ENCODE measurements at places on chromosomes 6 and 20.
A peak's percentile ranks its signal among the peaks of the same experiment; 100 is the strongest.

DNA sequence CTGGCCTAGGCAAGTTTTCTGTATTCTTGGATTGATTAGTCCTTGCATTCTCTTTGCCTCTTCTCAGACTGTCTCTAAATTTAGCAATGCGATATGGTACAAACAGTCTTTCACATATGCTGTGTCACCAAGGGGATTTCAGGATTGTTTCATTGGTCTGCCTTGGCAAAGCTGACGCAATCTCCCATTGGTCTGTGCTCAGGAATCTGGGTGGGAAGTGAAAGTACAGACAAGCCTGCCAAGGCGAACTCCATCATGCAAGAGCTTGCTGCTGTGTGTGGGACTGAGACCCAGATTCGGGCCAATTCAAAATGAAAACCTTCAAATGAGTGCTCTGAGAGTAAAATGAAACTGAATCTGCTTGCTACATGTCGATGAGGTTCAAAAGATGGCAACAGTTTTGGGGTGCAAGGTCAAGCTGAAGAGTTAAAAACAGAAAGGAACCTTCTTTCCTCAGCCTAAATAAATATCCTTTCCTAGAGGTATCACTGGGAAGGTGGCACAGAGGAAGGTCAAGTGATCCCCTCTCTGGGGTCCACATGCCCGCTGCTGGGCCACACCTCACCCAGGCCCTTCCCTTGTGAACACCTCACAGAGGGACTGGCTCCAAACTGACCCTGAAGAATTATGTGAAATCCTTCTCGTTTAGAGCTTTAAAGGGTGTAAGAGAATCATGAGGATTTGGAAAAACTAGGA lies 198.8 kb upstream of the PREP start:
- no peak for DNase-seq

- DNase-seq = no peak
Measured at GRCh38 chr6:170227996-170228945, 62.6 kb downstream of the DLL1 start.

DNA sequence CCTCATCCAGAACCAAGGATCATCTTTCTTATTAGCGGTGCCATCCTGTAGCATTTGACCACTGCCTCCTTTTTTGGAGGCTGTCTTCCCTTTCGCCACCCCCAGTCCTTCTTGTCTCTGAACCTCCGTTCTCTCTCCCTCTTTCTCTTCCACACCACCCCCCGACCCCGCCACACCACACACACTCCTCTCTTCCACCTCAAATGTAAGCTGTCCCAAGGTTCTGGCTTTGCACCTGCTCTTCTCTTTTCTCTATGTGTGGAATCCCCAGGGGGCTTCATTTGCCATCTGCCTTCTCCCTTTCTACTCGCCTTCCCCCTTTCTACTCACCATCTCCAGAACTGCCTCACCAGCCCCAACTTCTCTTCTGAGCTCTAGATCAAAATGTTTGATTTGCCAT lies 111.3 kb upstream of the CDYL start:
- DNase-seq = no peak

DNA sequence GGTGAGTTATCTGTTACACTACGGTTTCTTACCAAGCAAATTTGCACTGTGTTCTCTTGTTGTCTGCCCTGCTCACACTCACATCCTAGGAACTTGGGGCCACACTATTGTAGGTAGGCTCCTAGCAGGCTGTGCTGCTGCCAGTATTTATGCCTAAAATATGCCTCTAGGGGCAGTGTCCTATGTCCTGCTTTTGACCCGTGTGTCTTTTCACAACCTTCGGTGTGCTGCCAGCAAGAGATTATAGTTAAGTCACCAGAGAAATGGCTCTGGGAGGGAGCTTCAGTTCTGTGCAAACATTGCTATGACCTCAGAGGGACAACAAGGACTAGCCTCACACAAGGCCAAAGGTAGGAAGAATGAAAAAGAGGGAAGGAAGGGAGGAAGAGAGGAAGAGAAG lies 8.9 kb upstream of the TAAR5 start:
- no peak for DNase-seq

DNA sequence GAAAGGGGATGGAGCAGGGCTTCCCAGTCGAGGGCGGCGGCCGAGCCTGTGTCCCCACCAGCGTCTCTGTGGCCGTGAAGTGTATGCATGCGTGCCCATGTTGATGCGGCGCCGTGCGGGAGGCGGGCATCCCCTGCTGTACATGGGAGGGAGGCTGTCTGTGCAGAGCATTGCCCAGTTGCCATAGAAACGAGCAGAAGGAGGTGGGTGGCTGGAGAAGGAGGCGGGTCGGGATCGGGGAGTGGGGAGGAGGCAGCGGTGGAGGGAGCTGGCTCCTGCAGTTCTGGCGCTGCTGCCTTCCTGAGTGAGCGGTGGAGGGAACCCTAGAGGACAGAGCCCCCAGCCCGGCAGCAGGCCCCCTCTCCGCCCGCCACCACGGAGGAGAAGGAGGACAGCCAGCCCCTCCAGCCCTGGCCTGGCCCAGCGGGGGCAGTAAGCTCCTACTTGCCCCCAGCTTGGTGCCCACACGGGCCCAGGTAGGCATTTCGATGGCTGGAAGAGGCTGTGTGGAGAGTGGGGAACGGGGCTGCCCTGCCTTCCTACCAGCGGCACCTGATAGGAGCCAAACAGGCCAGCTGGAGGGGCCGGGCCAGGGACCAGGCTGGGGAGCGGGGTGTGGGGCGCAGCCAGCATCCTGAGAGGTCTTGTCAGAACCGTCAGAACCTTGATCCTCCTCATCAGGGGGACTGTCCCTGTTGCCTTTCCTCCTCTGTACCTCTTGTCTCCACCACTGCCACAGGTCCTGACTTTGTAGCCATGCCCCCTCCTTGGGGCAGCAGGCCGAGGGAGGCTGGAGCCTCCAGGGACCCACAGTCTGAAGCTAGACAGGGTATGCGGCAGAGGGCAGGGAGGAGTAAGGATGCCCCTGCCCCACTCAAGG lies 41.3 kb downstream of the SPDEF start:
- no peak for DNase-seq

DNA sequence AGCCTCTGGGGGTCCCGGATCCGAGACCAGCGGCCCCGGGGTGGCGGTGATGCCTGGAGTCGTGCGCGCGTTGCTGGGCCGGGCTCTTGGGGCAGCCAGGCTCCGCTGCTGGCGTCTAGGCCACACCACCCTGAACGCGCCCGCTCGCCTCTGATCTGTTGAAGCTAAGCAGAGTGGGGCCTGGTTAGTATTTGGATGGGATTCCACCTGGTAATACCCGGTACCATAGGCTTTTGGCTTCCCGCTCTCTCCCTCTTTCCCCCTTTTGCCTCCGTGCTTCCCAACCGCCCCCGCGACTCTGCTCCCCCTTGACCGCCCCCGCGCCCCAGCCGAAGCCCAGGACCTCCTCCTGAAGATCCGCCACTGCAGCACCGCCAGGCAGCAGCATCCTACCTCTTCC lies 1383.5 kb upstream of the DEFB115 start:
- DNase-seq = no peak

- DNase-seq = no peak
Measured at GRCh38 chr6:10425975-10426780, 11.3 kb upstream of the TFAP2A start.

DNA sequence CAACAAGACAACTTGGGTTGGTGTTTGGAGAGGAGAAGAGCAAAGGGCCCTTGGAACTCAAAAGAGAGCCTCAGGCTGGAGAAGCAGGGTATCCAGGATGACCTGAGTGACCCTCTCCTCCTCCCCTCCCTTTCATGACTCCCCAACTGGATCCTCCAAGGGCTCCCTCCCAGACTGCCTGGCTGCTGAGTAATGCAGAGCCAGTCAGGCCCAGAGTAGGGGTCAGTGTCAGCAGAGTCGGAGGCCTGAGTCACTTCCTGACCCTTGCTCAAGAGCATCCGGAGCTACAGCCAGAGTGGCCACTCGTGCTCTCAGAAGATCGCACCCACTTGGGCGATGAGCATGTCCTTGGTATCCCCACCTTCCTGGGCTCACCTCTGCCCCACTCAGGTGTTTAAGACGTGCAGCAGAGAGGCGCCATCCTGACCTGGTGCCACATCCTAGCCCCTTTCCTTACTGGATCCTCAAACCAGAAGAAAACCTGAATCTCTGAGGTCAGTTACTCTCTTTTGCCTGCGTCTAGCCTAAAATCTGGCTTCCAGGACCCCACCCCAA lies 2.8 kb upstream of the MAPK13 start:
- no peak for DNase-seq

DNA sequence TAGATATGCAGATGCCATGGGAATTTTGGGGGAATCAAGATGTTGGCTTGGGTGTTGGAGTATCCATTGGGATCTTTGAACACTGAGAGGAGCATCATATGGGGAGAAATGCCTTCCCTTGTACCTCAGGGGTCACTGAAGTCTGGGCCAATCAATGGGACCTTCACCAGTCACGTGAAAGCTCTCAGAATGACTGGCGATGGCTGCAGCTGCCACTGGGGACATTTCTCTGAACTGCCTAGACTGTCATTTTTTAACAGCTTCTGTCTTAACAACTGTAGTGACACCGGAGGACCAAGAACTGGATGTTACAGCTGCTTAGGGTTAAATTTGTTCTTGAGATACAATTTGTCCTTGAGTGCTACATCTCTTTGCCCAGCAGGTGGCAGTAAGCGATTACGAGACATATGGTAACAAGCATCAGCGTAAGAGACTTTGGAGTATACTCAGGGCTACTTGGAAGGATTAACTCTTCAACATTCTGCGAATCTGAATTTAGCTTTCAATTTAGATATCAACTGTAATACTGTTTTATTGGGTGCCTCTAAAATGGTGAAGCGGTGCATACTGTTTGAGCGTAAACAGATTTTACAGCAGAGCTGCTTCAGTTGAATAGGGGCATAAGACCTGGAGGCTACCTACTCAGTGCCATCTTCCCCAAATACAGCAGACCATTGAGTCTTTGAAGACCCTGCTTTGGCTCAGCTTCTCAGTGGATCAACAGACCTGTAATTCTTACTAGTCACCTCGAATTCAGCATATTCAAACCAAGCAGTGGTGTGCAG lies 36.0 kb downstream of the CCN2 start:
- no peak for DNase-seq

DNA sequence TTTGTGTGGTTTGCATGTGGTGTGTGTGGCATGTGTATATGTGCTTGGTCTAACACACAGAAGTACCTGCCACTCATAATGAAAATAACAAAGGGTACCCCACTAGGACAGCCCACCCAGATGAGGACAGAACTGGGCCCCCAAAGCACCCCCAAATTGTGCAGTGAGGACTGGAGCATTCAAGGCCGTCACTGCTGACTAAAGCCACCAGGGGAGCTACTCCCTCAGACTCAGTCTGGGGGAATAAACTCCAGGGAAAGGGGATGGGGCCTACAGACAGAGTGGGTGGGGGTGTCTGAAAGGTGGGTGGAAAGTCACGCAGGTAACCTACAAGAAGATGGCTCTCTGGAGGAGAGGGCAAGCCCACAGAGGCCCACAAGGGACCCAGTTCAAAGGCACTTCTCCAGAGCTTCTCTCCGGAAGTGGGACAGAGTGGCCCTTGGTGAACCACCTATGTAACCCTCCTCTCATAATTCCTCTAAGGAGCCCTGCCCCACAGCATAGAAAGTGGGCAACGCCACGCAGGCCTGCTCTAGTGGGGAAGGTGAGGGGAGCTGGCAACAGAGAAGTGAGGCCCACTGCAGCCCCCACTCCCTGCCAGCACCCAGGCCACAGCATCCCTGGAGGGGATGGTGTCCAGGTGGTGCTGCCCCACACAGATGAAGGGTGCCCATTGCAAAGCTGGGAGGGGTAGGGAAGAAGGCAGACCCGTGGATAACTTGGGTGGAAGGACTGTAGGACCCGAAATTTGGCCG lies 122.8 kb upstream of the MAFB start:
- no peak for DNase-seq

GRCh38 chr6:53731866-53732636 lies 62.8 kb upstream of the LRRC1 start:
- no peak for DNase-seq

DNA sequence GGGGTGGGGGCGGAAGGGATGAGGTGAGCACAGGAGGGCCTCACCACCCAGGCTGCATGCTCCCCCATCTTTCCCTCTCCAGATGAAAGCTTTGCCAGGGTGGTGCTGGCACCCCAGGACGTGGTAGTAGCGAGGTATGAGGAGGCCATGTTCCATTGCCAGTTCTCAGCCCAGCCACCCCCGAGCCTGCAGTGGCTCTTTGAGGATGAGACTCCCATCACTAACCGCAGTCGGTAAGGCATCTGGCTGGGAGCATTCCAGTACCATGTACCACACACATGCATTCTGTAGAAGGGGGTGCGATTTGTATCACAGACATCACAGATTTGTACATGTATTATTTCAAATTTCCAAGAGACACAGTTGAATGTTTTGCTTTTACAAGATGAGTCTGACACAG lies 40.6 kb upstream of the SRF start:
- DNase-seq = no peak

- no peak for DNase-seq
Measured at GRCh38 chr6:138331984-138332383, 45.7 kb upstream of the SMIM28 start.

GRCh38 chr6:27752038-27752885 lies 159.9 kb downstream of the OR2B2 start:
- DNase-seq = peak; percentile 14

DNA sequence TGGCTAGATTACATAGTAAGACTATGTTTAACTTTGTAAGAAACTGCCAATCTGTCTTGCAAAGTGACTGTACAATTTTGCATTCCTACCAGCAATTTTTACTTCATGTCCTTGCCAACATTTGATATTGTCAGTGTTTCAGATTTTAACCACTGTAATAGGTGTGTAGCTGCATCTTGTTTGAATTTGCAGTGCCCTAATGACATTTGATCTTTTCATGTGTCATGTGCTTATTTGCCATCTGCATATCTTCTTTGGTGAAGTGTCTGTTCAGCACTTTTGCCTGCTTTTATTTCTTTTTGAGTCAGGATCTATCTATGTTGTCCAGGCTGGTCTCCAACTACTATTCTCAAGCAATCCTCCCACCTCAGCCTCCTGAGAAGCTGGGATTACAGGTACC lies 2.4 kb upstream of the PRPH2 start:
- no peak for DNase-seq

- no peak for DNase-seq
Measured at GRCh38 chr20:56111961-56112730, 106.8 kb upstream of the CBLN4 start.

DNA sequence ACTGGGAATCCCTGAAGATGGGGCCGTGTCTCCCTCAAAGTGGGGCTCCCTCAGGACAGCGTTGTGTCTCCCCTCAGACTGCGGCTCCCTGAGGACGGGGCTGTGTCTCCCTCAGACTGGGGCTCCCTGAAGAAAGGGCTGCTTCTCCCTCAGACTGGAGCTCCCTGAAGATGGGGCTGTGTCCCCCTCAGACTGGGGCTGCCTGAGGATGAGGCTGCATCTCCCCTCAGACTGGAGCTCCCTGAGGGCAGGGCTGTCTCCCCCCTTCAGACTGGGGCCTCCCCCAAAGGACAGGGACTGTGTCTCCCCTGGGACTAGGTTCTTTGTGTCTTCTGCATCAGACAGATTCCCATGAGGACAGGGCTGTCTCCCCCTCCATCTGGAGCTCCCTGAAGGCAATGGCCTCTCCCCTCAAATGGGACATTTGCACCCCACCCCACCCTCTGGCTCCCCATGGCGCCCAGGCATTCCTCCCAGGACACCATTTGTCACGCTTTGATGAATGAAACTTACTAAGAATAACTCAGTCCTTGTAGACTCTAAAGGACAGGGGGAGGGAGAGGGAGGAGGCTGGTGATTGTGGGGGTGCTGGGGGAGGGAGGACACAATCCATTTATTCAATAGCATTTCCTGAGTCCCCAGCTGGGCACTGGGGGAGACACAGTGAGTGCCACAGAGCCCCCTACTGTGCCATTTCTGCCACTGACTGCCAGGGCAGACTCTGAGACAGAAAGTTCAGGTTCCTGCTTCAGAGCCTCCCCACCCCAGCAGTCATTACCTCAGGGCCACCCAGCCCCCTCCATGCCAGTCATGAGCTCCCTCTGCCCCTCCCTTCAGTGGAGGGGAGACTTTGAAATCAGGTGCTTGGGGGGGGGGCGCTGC lies 122.4 kb downstream of the MRPL14 start:
- DNase-seq = no peak

Measured in activated CD4-positive, alpha-beta T cell treated with anti-CD3 and anti-CD28 coated beads for 1 hour (primary cell).